SJSA1 (cell line): ENCODE measurements at places on chromosomes 5 and 9. TPM values are rescaled to one million over a fixed set of nuclear protein-coding genes. Genes with fewer than 3 reads are reported as not detected.

- DNase-seq, result no peak
Measured at GRCh38 chr5:133365738-133366137, 246.6 kb downstream of the FSTL4 start.

GRCh38 chr5:2169850-2170760, 287.4 kb upstream of the IRX4 start:
- no peak for DNase-seq

DNA sequence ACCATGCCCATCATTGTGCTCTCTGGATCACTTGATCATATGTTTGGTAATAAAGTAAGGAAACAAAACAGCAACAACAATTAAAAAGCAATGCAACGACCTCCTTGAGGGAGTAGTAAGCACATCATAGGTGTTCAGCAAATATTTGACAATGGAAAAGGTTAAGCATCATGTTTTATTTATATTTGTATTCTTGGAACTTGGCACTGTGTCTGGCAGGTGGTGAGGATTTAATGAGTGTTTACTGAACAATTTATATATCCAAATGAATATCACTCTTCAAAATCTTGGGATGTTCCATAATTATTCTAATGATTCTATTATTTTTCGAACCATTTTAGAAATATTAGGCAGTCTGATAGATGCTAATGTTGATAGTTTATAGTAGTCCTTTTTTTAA, 6.2 kb downstream of the PIP5K1B start:
- no peak for DNase-seq

DNA sequence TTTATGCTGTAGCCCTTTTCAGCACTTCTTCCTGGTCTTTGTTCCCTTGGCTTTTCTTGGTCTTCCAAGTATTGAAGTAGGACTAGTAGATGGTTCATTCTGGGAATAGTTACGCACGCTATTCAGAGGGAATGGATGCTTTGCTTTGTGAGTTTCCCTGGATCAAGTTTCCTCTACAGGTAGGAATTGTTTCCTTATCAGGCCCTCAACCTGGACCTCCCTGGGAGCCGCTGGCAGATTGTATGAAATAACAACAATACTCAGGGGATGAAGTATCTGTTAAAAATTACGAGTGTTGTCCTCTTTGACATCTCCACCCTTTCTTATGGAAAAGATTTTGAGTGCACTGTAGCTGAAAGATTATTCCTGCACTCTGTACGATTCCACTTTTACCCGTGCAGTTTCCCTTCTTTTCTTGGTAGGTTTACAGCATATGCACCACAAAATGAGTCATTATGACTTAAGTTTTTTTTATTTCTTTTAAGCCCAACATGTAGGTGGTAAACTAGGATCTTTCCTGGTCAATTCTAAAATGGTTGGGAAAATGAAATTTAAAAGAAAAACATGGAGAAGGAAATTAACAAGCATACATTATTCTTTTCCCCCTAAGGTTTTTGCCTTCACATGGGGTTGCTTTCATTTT, 57.9 kb downstream of the ARHGAP26 start:
- no peak for DNase-seq

DNA sequence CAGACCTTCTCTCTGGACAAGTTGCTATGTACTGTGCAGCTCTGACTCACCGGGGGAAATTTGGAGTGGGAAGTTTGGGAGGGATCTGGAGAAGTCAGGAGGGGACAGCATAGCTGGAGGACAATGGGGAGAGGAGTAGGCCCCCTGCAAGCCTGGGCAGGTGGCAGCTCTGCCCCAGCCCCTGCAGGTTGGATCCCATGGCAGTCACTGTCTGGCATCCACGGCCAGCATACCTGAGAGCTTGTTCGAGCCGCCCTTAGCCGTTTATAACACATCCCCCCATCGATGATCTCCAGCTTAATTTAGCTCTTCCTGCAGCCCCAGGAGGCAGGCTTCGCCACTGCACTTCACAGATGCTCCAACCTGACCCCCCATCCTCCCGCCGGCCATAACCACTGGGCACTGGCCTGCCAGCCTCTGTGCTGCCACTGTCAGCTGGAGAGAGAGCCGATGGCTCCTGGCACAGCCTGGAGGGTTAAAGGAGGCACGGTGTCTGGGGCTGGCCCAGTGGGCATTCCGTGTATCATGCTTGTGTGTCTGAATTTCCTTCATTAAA, 57.7 kb upstream of the RNU6ATAC start:
- no peak for DNase-seq

DNA sequence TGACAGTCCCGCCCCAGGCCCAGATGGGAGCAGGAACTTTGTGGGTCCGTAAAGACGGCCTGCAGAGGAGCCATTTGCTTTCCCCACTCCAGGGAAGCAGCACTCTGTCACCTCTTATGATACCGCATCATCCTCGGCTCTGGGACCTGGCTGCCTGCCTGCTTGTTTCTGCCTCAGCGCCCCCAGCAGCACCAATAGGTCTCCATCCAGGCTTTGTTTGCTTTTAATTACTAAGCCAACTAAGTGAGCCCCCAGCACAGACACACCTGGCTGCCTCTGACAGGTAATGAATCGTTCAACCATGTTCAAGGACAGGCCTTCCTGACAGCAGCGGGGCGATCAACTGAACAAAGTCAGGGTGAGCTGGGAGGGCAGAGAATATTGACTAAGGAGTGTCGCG, 141.4 kb downstream of the C5orf15 start:
- DNase-seq, result no peak

DNA sequence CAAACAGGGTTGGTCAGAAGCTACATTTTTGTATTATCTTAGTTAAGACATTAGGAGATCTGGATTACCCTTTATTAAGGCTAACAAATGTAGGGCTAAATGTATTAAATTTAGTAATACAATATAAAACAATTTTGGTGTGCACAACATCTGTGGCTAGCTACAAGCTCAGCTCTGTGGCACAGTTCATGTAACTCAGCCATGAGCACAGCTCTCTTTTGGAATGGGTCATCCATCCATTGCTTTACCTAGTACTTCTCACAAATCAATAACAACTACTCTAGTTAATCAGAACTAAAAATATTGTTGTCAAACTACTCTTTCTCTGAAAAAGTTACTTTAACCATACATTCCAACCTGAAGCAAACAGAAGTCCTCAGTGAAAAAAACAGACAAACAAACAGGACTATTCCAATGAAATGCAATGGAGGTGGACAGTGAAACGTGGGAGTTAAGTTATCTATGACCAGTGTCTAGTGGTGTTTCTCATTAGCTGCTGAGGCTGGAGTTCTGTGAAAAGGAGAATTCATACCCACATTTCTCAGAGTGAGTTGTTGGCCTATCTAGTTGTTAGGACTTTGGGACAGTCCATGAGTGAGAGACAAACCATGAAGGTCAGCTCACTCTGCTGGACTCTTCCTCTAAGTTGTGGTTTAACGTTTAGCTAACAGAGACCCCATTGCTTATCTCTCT, 55.1 kb downstream of the PIP5K1B start:
- no peak for DNase-seq

GRCh38 chr9:6889868-6890267, 132.1 kb downstream of the KDM4C start:
- no peak for DNase-seq

- no peak for DNase-seq
Measured at GRCh38 chr9:93670208-93671019, 94.0 kb downstream of the PHF2 start.

DNA sequence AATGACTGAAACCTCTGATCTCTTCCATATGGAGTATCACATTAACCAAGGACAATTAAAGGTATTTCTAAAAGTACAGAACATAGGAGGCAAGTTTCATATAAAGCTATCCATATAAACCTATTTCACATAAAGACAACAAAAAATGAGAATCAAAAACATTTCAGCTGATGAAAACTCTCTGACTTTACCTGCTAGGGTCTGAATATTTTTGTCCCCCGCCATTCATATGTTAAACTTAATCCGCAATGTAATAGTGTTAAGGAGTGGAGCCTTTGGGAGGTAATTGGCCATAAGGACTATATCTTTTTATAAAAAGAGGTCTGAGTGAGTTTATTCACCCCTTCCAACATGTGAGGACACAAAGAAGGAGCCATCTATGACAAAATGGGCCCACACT, 788.5 kb downstream of the DTWD2 start:
- DNase-seq, result no peak

- no peak for DNase-seq
Measured at GRCh38 chr9:96022445-96023051, 147.1 kb downstream of the ERCC6L2 start.

GRCh38 chr9:101495810-101496209, 37.8 kb upstream of the RNF20 start:
- DNase-seq, result no peak

DNA sequence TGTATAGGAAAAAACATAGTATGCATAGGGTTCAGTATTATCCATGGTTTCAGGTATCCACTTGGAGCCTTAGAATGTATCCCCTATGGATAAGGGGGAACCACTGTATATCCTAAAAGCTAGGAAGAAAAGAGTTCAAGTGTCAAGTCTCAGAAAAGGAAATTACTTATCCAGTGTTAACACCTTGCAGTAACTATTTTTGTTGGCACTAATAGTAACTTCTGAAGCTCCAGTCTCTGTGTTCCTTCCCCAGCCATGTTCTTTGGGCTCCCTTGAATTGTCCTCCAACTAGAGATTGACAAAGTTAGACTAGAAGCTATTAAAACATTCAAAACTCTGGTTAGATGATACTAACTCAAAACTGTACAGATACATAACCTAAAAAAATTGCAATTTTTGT, 370.8 kb downstream of the NFIB start:
- no peak for DNase-seq

- no peak for DNase-seq
Measured at GRCh38 chr9:135819905-135820304, 87.4 kb downstream of the CAMSAP1 start.

- no peak for DNase-seq
Measured at GRCh38 chr5:95191330-95191729, 93.6 kb downstream of the MCTP1 start.

GRCh38 chr9:126009047-126009446, 261.9 kb downstream of the PBX3 start:
- DNase-seq, result no peak

GRCh38 chr5:116013207-116013785, 19.0 kb upstream of the ARL14EPL start:
- DNase-seq, result no peak

DNA sequence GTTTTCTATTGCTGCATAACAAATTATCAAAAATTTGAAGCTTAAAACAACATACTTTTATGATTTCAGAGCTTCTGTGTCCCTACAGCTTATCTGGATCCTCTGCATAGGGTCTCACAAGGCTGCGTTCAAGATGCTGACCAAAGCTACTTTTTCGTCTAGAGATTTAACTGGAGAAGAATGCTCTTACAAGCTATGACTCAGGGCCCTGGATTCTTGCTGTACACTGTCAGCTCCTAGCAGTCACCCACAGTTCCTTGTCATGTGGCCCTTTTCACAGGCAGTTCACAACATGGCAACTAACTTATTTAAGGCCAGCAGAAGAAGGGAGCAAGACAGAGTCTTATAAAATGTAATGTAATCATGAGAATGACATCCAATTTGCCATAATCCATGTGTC, 70.8 kb upstream of the FAM174A start:
- DNase-seq, result no peak

DNA sequence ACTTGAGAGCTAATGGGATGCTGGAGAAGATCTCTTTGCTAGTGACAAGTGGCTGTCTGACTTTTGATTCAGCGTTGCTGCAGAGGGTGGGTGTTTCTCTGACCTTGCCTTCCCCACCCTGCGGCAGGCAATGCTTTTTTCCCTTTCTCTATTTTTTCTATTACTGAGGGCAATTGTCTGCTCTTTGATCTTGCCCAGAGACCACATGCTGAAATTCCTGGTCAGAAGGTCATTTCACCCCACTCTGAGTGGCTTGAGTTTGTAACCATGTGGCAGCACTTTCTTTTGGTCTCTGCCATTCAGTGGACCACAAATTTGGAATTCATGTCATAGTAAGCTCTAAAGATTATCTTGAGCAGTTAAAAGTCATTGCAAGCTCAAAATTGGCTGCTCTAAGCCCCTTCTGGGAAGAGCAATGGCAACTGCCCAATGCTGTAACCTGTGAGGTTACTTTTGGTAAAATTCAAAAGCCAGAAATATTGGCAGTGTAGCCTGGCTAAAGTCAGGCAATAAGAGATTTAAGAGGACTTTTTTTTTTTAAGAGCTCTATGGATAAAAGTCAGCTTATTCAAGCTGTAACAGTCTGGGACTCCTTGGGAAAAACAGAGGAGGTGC, 30.4 kb upstream of the MTMR12 start:
- DNase-seq, result no peak

GRCh38 chr5:9245071-9245470, 300.8 kb downstream of the SEMA5A start:
- no peak for DNase-seq

DNA sequence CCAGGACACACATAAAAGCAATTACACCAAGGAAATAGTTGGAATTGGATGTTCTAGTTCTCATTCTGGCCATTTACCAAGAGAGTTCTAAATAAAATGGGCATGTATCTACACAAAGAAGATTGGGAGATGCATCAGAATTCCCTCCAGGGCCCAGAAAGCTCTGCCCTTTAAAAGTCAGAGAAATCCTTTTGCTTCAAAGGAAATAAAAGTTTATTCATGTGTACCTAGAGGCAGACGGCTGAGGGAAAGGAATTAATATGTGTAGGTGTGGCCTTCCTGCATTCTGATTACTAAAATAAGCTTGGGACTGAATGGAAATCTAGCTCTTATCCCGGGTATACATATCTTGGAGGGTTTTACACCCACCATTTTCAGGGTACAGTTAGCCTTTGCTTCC, 719.4 kb downstream of the SEMA5A start:
- DNase-seq, result no peak

- no peak for DNase-seq
Measured at GRCh38 chr5:31921852-31922305, 252.2 kb downstream of the GOLPH3 start.

- no peak for DNase-seq
Measured at GRCh38 chr5:116564312-116564711, 10.3 kb downstream of the SEMA6A start.

DNA sequence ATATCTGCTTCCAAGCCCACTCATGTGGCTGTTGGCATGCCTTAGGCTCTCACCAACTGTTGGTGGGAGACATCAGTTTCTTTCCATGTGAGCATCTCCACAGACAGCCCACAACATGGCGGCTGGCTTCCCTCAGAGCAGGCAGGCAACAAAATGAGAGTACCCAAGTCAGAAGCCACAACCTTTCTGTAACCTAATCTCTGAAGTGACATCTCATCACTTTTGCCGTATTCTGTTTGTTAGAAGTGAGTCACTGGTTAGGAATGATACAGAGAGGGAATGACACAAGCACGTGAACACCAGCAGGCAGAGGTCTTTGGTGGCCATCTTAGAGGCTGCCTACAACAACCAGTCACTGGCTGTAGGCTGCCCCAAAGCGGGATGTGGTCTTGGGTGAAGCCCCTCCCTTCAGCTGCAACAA, 88.6 kb upstream of the RASGRF2 start:
- peak; percentile 55 for DNase-seq

Gene LIFR
- 36.2 and 46.0 TPM in 2 replicates for total RNA-seq

Gene MAMDC2
- total RNA-seq, result not detected in 2 replicates

Gene TAS2R1
- total RNA-seq, result not detected in 2 replicates

Gene STX17
- total RNA-seq, result 10.9 and 16.1 TPM in 2 replicates

Gene SNCAIP
- 0.16 TPM in 1 of 2 replicates, not detected in the other for total RNA-seq

Gene GPR150
- total RNA-seq, result 0.18 TPM in 1 of 2 replicates, not detected in the other

Gene SMIM15
- total RNA-seq, result 63.6 and 71.8 TPM in 2 replicates

Gene TXNDC8
- total RNA-seq, result not detected in 2 replicates

Gene FBN2
- total RNA-seq, result 16.1 and 18.5 TPM in 2 replicates

Gene PRDM9
- not detected in 2 replicates for total RNA-seq

Gene FBP2
- total RNA-seq, result not detected in 2 replicates

Gene IRX1
- not detected in 2 replicates for total RNA-seq

Gene CAMSAP1
- total RNA-seq, result 16.6 and 17.4 TPM in 2 replicates

Gene PPP6C
- total RNA-seq, result 29.0 and 43.5 TPM in 2 replicates

Gene ERAP2
- total RNA-seq, result 25.1 and 33.1 TPM in 2 replicates

Gene CATSPER3
- 0.08 and 1.3 TPM in 2 replicates for total RNA-seq

Gene FIBCD1
- total RNA-seq, result 0.08 TPM in 1 of 2 replicates, not detected in the other

Gene ASPN
- total RNA-seq, result not detected in 2 replicates
